ENCODE measurements at places on chromosomes 7 and 10. TPM values are rescaled to one million over a fixed set of nuclear protein-coding genes. Genes with fewer than 3 reads are reported as not detected.

Gene CPN1
- not detected for total RNA-seq

Gene DPYSL4
- 6.3 TPM for total RNA-seq

Gene GARIN1A
- total RNA-seq: 0.10 TPM

Gene ANKMY2
- total RNA-seq: 7.1 TPM

Gene TRRAP
- 47.5 TPM for total RNA-seq

Gene EGR2
- 99.5 TPM for total RNA-seq

Gene CYP2W1
- not detected for total RNA-seq

DNA sequence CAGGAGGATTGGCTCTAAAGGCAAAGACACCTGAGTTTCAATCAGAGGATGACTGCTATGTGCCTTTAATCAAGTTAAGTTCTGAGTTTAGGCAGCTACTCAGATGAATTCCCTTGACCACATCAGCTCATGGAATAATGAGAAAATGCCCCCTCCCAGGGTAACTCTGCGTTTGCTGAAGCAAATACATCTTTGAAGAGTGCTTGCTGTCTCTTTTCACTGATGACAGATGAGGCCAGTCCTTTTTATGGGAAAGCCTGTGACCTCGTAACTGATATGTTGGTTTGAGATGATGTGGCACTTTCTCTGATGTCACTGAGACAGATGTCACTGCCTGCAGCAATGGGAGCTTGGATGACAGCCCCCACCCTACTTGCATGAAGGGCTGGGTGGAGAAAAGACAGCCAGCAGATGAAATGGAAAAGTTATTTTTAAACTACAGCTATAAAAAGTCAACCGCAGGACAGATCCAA, 43.7 kb upstream of the DGKI start:
- no peak for DNase-seq

- no peak for DNase-seq
These were observed 16.8 kb downstream of the APBB1IP start for GRCh38 chr10:26454891-26455290.

- DNase-seq: no peak
These were observed 782.1 kb upstream of the LRRN3 start for GRCh38 chr7:110308791-110309190.

- DNase-seq: no peak
These were observed 196.0 kb upstream of the C7orf33 start for GRCh38 chr7:148394582-148394981.

GRCh38 chr10:8439040-8439439, 384.6 kb downstream of the GATA3 start:
- no peak for DNase-seq

- no peak for DNase-seq
These were observed 790 bp downstream of the ADAM22 start for GRCh38 chr7:87934699-87935383.

DNA sequence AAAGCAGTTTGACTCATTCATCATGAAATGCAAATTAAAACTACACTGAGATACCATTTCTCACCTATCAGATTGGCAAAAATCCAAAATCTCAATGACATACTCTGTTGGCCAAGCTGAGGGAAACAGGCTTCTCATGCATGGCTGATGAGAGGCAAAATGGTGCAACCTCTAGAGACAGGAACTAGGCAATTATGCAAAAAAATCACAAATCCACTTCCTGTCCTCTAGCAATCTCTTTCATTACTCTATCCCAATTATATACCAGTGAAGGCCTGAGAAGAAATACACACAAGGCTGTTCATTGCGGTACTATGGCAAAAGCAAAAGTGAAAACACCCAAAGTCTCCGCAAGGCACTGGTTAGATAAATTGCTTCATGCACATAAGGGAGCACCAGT, 25.9 kb upstream of the PTPRN2 start:
- DNase-seq: no peak

DNA sequence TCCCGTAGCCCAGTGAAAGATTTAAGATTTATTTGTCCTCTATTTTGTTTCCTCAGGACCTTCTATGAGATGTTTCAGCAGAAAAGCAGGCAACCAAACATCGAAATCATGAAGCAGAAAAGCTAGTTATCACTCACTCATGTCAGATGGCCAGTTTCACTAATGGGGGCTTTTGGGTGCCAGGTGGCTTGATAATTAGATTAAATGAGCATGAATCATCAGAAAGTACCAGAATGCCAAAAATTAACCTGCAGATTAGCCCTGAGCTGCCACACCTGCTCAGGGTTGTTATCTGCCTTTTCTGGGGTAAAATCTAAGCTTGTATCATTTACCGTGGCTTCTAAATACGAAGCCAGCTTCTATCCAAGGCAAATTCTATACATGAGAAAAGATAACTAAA, 1017.5 kb downstream of the XPNPEP1 start:
- no peak for DNase-seq

- DNase-seq: no peak
These were observed 55.1 kb upstream of the LAMB1 start for GRCh38 chr7:108057951-108058481.

- DNase-seq: no peak
These were observed 173.6 kb upstream of the CACNA2D1 start for GRCh38 chr7:82617156-82617555.

GRCh38 chr10:111392910-111393309, 316.1 kb downstream of the ADRA2A start:
- no peak for DNase-seq

DNA sequence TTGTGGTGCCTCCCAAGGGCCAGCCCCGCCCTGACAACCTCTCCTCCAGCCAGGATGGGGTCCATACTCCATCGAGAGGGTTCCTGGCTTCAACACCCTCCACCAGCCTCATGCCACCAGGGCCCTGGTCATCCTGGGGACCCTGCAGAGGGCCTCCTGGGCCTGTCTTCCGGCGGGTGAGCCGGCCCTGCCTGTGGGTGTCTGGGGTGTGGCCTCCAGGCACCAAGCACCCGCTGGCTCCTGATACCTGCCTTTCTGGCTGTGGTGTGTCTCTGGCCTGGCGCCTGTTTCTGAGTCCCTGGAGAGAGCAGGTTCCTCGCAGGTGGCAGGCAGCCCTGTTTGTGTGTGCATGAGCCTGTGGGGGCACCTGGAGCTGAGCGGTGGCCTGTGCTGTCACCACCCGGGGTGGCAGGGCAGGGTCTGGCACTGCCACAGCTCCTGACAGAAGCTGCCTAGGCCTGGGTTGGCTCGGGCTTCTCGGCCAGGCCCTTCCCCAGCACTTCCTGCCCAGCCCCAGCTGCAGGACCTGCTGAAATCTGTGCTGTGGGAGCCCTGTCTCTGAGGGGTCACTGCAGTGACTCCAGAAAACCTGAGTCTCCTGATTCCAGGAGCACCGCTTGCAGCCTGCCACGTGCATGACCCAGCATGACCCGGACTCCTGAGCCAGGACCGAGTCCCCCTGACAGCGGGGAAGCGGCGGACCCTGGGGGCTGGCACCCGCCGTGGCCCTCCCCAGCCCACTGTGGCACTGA, 18.4 kb downstream of the ADAM8 start:
- DNase-seq: no peak

- no peak for DNase-seq
These were observed 12.2 kb downstream of the PLAC9 start for GRCh38 chr10:80144696-80145131.

All from activated T-cell treated with anti-CD3 and anti-CD28 coated beads, Interleukin-2, amount 50 U/mL, for 4 hours (primary cell).